Psoas muscle (tissue), 8 donors: ENCODE measurements at places on chromosomes 2 and 18. TPM values are rescaled to one million over a fixed set of nuclear protein-coding genes. Genes with fewer than 3 reads are reported as not detected.

The RNF25 gene
- total RNA-seq: 18.4 TPM

The KYNU gene
- total RNA-seq: 0.40 TPM

The RTKN gene
- total RNA-seq: 10.2 TPM

The SPDYA gene
- total RNA-seq: 0.24 TPM

The TNFRSF11A gene
- 1.3 TPM for total RNA-seq

The MPP4 gene
- total RNA-seq: not detected

The SERPINB4 gene
- not detected for total RNA-seq

The KLHL14 gene
- total RNA-seq: not detected

The SLC66A3 gene
- total RNA-seq: 6.7 TPM

The C1GALT1C1L gene
- total RNA-seq: 0.56 TPM

The CDK5R2 gene
- total RNA-seq: not detected

DNA sequence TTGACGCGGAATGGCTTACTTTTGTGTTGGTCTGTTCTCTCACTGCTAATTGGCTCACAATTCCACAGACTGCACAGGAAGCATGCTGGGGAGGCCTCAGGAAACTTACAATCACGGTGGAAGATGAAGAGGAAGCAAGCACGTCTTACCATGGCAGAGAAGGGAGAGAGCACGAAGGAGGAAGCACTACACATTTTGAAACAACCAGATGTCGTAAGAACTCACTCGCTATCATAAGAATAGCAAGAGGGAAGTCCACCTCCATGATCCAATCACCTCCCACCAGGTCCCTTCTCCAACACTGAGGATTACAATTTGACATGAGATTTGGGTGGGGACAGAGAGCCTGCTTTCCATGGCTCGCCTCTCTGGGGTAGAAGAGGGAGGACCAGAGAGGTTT is 106.2 kb downstream of the KCNF1 start:
- DNase-seq: no peak

DNA sequence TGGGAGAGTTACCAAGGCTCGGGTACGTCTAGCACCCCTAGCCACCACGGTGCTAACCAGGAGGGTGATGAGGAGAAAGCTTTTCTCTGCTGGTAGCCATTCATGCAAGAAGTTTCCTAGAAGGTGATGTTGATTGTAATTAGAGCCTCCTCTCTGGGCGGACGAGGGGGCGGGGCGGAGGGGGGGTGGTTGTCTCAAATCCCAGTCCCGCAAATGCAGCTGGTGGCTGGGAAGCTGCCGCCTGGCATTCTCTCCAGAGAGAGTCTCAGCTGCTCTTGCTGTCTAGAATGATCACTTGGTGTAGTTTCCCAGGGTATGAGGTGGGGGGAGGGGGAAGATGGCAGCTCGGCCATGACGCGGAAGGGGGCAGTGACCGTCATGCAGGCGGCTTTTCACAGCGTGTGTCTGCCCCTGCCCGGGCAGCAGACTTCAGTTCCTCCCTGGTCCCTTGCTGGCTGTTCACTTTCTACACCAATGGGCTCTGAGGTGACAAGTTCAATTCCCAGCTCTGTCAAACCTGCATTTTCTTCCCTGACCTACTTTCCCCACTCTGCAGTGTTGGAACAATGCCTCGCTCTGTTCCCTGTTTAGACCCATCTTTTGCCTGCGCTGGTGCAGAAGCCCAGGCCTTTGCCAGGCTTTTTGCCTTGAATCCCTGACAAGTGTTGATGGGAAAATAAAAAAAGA is 61.5 kb upstream of the KLF7 start:
- DNase-seq: peak; percentile 78

DNA sequence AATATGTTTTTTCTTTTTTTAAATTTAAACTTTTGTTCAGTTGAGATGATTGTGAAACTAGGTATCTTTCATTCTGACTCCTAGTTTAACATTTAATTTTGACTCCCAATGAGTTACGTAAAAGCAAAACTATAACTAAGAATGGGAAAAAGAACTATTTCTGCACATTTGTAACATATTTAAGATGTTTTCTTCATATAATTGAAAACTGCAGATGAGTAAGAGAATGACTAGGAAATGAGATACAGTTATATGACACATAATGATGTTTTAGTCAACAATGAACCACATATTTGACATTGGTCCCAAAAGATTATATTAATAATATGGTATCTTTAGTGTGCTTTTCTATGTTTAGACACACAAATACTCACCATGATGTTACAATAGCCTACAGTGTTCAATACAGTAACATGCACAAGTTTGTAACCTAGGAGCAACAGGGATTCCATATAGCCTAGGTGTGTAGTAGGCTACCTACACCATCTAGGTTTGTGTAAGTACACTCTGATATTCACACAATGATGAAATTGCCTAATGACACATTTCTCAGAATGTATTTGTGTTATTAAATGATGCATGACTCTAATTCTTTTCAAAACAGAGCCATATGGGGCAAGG is 12.6 kb downstream of the ERMN start:
- no peak for DNase-seq

- no peak for DNase-seq
These were observed 1089.9 kb upstream of the SLC39A10 start for GRCh38 chr2:194566907-194567660.

- no peak for DNase-seq
These were observed 498.7 kb downstream of the PTPRM start for GRCh38 chr18:8065773-8066172.

GRCh38 chr2:213862407-213863076 is 548.3 kb upstream of the VWC2L start:
- DNase-seq: no peak

GRCh38 chr2:65916785-65917295 is 484.4 kb upstream of the SPRED2 start:
- no peak for DNase-seq

- DNase-seq: no peak
These were observed 109.2 kb upstream of the COPS8 start for GRCh38 chr2:236976266-236977062.

DNA sequence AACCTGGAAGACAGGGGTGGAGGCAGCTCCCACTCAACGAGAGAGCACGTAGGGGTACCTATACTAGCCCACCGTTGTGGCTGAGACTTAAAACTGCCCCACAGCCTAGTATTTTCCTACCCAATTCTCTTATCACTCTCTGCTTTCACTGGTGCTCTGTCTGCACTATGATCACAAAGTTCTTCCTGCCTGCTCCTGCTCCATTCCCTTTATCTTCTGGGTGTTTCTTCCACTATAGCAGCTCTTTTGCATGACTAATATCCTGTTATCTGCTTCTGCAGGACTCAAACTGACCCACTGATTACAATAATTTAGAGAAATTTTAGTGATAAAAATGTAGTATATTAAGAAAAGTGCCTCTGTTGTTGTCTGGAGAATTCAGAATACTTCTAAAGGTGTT is 184.8 kb downstream of the LRP1B start:
- DNase-seq: no peak

DNA sequence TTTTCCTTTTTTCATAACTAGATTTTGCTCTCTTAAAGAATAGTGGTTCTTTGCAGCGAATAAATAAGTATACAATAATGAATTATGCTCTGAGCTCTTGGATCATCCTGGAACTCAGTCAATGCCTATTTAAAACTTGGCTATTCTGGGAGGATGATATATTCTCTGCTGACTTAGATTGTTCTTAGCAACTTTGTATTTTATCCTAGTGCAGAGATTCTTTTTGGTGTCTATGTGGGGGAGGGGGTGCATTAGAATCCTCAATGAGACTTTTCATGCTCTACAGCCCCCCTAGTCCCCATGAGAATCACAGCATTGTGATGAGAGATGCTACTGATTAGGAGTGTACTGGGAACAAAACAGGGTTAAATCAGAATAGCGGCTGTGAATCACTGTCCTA is 8.8 kb upstream of the FAM98A start:
- no peak for DNase-seq

GRCh38 chr18:49228187-49228586 is 232.3 kb downstream of the DYM start:
- no peak for DNase-seq

- DNase-seq: no peak
These were observed 36.9 kb downstream of the EHD3 start for GRCh38 chr2:31270822-31271231.

- no peak for DNase-seq
These were observed 52.9 kb downstream of the DNER start for GRCh38 chr2:229661478-229661877.

GRCh38 chr2:6287406-6287805 is 578.3 kb downstream of the CMPK2 start:
- DNase-seq: no peak

DNA sequence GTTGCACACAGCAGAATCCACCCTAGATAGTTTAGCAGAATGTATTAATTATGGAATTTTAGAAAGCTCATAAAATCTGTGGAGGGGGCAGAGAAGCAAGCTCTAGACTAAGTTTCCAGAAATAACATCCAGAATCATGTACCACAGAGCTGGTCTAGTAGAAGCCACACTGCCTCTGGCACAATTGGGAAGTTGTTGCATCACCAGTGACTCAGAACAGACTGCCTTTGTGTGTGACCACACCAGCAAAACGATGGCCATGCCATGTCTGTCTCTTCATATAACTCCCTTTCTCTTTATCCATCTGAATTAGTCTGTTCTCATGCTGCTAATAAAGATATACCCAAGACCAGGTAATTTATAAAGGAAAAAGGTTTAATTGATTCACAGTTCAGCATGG is 158.9 kb downstream of the CCDC148 start:
- no peak for DNase-seq

DNA sequence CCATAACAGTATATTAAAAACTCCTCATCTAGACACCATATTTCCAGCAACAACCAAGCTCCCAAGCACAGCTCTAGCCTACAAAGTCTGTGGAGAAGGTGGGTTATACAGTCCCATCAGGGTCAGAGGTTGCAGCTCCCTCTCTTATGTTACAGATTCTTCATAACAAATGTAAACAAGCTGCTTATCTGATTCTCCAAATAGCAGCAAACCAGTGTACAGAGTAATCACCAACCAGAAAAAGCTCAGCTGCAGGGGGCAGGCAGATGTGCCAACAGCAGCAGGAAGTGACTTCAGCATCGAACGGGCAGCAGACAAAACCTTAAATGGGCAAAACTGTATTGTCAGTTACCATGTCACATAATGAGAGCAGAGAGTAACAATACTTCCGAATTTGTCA is 52.9 kb upstream of the NABP1 start:
- no peak for DNase-seq

GRCh38 chr2:213147538-213147937 is 3.9 kb downstream of the IKZF2 start:
- no peak for DNase-seq

DNA sequence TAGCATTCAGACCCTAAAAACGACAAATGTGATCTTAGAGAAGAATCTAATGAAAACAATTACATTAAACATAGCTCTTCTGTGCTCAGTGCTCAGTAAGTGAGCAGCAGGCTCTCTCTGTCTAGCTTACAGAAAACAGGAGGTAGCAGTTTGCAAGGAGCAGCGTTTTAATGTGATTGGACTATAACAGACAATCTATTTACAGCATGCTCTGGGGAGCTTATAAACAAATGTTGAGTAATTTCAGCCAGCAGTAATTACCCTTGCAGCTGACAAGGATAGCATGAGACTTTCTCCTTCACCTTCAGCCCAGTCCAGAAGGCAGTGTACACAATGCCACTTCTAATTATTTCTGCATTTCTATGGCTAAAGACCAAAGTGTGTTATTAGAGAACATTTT is 270.4 kb downstream of the FIGN start:
- DNase-seq: no peak

- DNase-seq: no peak
These were observed 78.0 kb upstream of the CTLA4 start for GRCh38 chr2:203789618-203790017.
